Left renal cortex interstitium (tissue), 4 donors: ENCODE measurements at places on chromosomes 11 and 22.
A peak's percentile ranks its signal among the peaks of the same experiment; 100 is the strongest.

- DNase-seq = no peak
These were observed 29.1 kb upstream of the RELT start for GRCh38 chr11:73347067-73347466.

GRCh38 chr11:85044911-85045310 is 582.2 kb downstream of the DLG2 start:
- DNase-seq = no peak

- DNase-seq = no peak
These were observed 111.2 kb downstream of the CD44 start for GRCh38 chr11:35250192-35250591.

DNA sequence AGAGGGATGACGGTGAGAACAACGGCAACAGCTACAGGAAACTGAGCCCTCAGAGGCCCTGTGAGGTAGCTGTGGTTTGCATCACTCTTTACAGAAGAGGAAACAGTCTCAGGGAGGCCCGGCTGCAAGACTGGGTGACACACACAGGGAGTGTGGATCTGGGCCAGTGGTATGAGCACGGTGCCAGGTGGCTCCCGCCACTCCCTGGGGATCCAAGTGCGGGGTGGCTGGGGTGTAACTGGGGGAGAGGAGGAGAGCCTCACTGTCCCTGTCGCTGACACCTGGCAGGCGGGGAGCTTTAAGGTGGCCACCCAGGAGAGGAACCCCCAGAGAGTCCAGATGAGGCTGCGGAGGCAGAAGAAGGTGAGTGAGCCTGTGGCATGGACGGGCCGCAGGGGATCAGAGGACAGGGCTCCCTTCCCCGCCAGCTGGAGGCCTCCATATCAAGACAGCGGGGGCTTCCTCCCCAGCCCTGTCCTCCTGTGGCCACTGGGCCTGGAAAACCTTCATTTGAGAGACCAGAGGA is 5.6 kb downstream of the RGL4 start:
- no peak for DNase-seq

DNA sequence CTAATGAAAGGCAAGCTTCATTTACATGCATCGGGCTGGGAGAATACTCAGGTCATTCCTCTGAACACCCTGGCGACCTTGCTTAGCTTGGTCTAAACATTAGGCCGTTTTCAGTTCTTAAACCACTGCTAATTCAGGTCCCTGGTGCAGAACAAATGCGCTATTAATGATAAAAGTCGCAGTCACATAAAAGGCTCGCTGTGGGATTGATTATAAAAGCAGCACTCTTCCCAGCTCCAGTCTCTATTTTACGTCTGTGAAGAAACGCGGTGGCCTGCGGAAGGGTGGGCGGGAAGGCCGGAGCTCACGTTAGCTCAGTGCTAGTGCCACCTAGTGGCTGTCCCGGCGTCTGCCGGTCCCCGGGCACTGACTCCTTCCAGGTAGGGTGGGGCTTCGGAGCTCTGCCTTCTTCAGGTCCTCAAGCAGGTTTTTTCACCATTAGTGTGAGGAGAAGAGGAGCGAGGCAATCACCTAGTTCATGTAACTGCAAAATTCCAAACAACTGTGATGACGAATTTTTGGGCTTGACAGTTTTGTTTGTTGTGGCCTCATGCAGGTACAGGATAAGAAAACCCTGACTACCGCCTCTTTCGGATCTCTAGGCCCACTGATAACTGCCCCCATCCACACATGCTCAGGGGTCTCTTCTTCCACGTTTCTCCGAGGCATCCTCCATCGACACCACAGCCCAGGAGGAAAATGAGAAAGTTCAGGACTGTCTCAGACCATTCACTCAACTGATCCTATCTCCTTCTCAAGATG is 66.5 kb upstream of the CLMP start:
- DNase-seq = peak; percentile 68

DNA sequence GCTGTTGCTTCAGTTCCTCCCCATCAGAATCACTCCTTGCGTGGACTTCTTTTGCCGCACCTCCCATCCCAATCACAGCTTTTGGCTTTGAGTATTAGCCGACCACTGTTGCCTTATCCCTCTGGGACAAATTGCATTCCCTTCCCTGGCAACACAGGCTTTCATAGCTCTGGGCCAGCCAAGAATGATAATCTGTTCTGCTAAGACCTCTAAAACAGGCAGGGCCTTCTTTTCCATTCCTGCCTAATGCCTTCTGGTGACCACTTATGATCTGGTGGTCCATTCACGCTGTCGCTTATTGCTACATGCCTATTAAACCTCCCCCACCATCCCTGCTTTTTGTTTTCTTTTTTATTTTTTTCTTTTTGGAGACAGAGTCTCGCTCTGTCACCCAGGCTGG is 9.6 kb downstream of the SEC14L2 start:
- no peak for DNase-seq

DNA sequence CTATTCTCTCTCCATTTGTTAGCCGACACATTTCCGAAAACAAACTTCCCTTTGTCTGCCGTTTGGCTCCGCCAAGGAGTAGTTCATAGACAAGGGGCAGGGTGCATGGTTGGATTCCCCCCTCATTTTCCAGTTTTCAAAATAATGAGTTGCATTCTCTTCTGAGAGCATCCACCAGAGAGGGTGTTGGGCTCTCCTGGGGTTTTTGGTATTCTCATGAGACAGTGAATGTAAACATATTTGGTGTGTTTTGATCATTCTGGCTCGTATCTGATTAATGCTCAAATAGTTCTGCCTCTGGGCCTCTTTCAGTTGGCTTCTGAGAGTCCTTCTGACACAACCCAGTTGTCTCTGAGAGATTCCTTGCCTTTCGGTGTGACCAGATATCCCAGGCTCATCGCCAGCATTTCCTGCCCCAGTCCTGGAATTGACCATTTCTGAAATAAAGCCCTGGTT is 21.7 kb downstream of the GRAMD4 start:
- no peak for DNase-seq

- no peak for DNase-seq
These were observed 3.6 kb downstream of the C11orf16 start for GRCh38 chr11:8928981-8929615.

- DNase-seq = no peak
These were observed 1735.0 kb downstream of the LRRC4C start for GRCh38 chr11:39724404-39724803.

DNA sequence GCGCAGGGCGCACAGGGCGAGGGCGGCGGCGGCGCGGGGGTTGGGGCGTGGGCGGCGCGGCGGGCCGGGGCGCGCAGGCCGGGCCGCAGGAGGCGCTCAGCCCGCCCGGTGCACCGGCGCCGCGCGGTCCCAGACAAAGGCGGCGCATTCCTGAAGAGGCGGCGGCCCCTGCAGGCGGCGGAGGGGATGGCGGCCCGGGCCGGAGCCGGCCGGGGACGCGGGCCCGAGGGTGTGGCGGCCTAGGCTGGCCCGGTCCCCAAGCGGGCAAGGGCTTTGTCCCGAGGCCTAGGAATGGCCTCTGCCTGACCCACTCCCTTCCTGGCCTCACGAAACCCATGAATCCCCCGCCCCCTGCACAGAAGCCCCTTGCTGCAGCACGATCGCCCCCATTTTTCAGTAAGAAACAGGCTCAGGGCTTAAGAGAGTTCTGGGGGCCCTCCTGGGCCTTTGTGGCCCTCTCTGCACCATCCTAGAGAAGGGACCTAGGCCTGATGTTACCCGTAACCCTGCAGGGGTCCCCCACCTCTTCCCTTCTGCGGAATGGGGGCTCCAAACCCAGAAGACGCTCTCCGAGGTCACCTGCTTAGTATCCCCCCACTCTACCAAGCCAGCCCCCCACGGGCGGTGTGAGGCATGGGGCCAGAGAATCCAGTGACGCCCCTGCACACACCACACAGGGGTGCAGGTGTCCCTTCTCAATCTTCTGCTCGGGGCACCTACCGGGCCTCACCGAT is at the start of gene RTN4R:
Gene RTN4R (minus strand): TSS at position 40 of the 734 bp plus-strand sequence. CDS start 226 bp downstream, outside the sequence.
- DNase-seq = no peak

DNA sequence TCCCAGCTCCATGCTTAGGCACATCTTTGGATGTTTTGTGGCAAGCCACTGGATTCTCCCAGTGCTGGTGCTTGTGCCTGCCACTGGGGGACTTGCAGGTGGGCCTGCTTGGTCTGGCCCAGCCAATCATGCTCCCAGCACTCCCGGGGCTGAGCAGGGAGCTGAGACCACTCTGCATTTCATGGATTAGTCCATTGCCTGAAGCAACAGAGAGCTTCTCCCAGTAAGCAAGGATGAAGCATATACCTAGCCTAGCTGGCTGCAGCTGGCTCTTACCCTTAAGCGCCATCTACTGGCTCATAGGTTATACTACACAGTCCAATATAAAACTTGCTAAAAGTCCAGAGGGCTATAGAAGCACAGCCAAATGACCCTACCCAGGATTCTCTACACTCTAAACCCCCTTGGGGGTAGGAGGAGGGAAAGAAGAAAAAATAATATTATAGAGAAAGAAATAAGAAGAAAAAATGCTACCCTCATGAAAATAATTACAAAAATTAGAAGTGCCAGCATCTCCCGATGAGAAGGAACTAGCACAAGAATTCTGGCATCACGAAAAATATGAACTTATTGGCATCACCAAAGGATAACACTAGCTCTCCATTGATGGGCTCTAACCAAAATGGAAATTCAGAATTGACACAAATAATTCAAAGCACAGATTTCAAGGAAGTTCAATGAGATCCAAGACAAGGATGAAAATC is 275.3 kb downstream of the C11orf87 start:
- DNase-seq = no peak

DNA sequence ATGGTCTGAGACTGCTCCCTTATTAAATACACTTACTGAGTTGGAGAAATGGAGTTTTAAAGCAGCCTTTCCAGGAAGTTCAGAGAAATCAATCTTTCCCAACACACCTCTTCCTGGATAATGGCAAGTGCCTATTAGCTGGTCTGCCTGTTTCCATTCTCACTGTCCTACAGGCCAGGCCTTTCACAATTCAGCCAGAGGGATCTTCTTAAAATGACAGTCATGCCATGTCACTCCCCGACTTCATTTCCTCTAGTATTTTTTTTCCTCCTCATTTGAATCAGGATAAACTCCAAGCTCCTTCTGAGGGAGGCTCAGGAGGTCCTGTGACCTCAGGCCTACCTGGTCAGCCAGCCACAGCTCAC is 62.6 kb downstream of the FDX1 start:
- DNase-seq = no peak

DNA sequence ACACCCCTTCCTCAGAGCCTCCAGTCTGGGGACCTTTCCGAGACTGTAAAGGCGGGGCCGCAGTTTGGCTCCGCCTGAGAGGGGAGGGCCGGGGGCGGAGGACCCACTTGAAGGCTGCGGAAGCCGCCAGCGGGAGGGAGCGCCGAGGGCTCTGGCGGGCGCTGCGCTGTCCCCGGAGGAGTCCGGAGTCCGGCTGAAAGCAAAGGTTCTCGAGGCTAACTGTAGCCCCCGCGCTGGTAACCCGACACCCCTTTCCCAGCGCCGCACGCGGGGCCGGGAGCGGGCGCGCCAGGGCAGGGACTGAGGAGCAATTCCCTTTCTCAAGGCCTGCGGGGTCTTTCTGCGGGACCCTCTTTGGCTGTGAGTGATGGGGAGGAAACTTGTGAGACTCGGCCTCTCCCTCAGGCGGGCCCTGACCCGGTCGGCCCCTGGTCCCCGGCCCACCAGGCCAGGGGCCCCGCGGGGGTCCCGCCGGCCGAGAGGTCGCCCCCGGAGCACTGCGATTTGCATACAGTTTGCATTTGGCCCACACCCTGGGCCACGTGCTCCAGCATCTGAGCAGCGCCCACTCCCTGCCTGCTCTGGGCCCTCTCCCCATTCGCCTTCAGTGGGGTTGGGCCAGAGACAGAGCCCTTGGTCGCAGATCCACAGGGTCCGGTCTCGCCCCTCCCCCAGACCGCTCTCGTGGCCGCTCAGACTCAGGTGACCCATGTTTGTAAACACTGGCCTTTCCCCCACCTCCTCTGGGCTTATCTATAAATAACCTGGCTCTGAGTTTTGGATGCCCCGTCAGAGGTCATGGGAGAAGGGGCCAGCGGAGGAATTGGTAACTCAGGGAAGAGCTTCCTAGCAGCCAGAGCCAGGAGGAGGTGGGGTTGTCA is 519 bp upstream of the ART5 start:
- peak; percentile 77 for DNase-seq

GRCh38 chr11:36449561-36450096 is 60.4 kb downstream of the TRAF6 start:
- no peak for DNase-seq

GRCh38 chr22:22207845-22208564 is 36.6 kb upstream of the VPREB1 start:
- DNase-seq = peak; percentile 56

GRCh38 chr11:74444173-74444826 is 23.0 kb downstream of the KCNE3 start:
- DNase-seq = no peak

DNA sequence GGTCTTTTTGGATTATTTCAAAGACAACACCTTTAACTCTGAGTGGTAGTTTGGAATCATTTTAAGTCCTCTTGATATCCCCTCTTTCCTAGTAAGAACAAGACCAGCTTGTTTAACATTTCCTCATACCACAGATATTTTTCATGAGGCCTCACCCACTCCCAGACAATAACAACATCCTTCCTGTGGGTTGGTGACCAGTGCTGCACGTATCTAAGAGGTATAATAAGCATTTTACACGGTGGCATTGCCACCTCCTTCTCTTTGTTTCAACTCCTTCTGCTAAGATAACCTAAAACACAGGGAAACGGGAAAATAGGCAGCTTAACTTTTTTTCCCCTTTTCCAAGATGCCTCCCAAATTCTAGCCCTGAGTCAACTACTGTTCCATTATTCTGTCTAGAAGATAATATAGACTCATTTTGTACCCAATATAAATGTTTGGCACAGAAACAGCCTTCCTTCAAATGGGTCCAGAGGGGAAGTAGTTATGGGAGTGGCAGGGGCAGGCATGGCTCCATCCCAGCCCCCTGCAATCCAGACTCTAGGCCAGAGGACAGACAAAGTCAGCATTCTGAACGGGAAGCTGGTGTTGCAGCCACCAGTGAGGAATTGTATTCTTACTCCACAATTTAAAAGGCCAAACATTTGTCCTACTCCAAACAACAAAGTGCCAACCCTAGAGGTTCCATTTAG is 28.5 kb downstream of the MAML2 start:
- no peak for DNase-seq
